ENCODE measurements at places on chromosomes 1 and 21.

- no peak for DNase-seq
These were observed 198.6 kb downstream of the PTPRC start for GRCh38 chr1:198837278-198838021.

DNA sequence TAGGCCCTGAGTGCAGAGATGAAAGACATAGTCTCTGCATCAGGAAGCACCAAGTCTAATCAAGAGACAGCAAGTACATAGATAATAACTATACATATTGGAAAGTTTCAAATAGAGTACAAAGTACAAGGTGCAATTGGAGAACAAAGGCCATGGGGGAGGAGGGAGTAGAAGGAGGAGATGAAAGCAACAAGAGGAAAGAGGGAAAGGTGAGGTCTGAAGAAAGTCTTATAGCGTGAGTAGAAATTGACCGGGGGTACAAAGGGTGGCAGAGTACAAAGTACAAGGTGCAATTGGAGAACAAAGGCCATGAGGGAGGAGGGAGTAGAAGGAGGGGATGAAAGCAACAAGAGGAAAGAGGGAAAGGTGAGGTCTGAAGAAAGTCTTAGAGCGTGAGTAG lies 244.2 kb upstream of the JUN start:
- no peak for DNase-seq

DNA sequence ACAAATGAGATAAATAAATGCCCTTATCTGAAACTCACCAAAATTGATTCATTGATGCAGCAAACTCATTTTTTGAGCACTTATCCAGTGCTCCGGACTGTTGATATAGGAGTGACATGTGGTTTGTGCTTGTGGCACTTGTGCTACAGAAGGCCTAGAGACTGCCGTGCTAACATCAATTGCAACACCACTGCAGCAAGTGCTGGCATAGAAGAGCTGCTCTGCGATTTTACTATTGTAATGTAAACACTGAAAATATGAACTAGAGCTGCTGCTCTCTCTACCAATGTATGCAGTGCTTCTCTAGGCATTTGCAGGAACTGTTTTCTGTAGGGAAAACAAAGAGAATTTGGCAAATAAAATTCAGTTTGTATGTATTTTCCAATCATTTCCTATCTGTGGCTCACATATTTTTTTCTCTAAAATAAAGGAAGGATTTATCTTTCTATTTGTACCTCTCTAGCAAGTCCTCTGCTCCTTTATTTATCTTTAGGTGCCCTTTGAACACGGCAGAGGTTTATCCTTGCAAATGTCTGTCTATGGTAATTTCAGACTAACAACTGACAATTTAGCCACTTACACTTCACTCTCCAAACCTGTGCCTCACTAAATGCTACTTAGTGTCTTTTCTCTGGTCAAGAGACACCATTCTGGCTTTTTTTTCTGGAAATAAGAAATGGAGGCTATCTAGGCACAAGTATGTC lies 409.5 kb upstream of the ADGRL2 start:
- DNase-seq: no peak

DNA sequence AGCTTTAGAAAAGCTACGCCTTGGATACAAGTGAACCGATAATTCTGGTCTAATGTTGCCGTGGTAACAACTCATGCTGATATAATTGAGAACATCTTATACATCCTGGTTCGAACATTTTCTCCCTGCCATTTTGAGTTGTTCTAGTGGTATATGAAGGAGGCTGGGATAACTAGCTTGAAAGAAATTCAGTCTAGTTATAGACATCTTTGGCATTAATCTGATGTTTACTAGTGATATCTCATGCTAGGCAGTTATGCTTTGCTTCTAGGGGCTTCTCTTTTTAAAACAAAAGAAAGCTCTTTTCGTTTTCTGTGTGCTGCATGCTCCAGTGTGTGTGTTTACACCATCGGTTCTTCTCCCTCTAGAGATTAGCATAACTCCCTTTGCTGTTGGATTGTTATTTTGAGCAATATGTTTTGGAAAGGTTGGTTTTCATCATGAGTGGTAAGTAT lies 20.5 kb downstream of the PRKACB start:
- DNase-seq: peak; percentile 70

- DNase-seq: no peak
These were observed 124.6 kb downstream of the HLCS start for GRCh38 chr21:36841866-36842265.

- no peak for DNase-seq
These were observed 167.7 kb downstream of the TOMM20 start for GRCh38 chr1:234960722-234961455.

- no peak for DNase-seq
These were observed 3.8 kb downstream of the GFI1 start for GRCh38 chr1:92482665-92483609.

DNA sequence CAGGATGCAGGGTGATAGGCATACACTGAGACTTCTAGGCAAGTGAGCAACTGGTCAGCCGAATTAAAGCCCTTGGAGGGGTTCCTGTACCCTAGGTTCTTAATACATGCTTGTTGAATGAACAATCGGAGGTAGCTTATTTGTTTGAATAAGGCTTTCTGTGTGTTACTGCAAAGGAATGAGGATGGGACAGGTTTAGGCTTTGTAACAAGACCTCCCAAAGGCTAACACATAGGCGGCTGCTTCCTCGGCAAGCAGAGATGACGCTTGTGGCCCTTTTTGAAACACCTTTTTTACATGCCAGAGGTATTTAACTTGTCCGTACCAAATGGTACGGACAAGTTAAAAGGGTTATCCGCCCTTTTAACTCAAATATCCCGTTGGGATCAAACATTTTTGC lies 511.6 kb downstream of the KIF26B start:
- DNase-seq: no peak

- no peak for DNase-seq
These were observed 24.1 kb downstream of the EIF4G3 start for GRCh38 chr1:21152423-21153100.

DNA sequence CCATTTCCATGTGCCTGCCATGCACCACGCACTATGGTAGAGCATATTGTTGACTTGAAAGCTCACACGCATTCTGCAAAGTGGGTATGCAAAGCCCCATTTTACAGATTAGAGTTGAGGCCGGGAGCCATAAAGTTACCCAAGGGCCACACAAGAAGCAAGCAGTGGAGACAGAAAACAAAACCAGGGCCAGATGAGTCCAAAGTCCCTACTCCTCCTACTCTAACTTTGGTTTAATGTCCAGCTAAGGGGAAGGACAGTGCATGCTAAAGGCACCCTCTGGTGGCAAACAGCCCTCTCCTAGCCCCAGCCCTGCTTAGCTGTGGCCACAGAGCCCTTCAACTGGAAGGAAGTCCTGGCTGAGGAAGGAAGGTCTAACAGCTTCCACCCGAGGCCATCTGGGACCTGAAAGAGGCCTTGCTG lies 74.9 kb downstream of the SLC66A1 start:
- DNase-seq: no peak

GRCh38 chr1:156892190-156893047 lies 1.1 kb upstream of the PEAR1 start:
- peak; percentile 37 for DNase-seq

GRCh38 chr1:202349206-202349928 lies 868 bp downstream of the PPP1R12B start:
- no peak for DNase-seq

DNA sequence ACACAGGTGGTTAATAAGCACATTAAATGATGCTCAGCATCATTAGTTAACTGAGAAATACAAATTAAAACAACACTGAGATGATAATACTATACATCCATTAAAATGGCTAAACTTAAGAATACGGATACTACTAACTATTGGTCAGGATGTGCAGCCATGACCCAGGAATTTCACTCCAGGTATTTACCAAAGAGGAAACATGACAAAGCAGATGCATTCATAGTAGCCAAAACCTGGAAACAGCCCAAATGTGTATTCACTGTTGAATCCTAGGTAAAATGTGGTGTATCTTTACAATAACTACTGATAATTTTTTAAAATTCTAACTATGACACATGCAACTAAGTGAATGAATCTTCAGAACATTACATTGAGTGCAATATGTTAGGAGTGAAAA lies 73.0 kb downstream of the PTPRC start:
- no peak for DNase-seq

- no peak for DNase-seq
These were observed 122.8 kb downstream of the LBR start for GRCh38 chr1:225304996-225305395.

DNA sequence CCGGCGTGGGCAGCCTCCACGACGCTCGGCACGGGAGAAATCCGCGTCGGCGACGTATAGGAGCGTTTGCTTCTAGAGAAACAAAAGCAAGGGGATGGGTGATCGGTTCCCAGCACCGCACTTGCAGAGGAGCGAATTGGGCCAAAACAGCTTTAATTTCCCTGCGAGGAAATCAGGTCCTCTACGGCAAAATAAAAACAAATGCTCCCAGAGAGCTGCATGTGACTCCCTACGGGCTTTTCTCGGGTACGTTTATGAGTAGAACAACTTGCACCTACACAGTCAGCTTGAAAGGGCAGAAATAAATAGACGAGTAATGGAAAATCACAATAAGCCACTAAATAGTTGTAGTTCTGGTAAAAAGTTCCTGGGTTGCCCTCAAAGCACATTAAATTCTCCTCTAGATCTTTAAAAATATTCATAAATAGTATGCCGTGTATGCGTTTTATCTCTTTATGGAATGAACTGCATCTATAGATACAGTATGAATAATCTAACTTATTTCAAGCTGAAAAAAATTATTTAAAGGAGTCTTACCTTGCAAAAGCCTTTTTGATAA lies 1.2 kb downstream of the NHLH2 start:
- no peak for DNase-seq

GRCh38 chr1:114435088-114435715 lies 75.8 kb downstream of the TRIM33 start:
- DNase-seq: no peak

- no peak for DNase-seq
These were observed 30.8 kb downstream of the IER5 start for GRCh38 chr1:181119093-181119989.

DNA sequence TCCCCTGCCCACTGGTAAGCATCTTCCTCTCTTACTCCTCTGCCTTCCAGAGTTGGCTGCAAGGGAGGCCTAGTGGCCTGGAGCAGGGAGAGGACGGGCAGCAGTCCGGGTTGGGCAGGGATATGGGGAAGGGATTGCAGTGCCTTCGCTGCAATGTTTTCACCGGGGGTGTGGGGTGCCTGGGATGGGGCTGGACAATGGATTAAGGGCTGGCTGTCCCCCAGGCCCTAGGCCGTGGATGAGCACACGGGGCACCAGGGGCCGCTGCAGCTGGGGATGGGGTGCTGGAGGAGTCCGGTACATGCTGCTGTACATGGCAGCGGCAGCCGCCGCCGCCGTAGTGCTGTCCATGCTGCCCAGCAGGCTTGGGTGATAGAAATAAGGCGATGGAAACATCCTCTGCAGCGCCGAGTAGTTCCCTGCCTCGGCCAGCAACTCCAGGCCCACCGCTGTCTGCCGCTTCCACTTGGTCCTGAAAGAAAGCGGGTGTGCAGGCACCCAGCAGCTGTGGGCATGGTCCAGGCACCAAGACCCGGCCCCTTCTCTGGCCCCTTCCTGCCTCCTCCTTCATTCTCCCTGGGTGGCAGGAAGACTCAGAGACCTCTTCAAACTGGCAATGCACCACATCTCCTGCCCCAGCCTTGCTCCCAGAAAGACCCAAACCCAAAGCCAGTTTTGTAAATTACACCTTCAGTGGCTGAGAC lies 4.8 kb downstream of the BARHL2 start:
- no peak for DNase-seq

DNA sequence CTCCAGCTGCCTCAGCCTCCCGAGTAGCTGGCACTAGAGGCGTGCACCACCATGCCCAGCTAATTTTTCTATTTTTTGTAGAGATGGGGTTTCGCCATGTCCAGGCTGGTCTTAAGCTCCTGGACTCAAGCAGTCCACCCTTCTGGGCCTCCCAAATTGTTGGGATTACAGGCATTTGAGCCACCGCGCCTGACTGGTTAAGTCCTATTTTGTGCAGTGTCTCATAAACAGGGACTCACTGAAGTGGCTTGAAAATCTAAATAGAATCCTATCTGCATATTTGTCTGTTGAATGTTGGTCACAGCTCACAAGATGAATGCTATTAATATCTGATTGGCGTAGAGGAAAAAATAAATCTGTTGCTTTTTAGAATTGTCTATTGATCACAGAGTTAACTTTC lies 5.9 kb upstream of the CHAF1B start:
- DNase-seq: no peak

DNA sequence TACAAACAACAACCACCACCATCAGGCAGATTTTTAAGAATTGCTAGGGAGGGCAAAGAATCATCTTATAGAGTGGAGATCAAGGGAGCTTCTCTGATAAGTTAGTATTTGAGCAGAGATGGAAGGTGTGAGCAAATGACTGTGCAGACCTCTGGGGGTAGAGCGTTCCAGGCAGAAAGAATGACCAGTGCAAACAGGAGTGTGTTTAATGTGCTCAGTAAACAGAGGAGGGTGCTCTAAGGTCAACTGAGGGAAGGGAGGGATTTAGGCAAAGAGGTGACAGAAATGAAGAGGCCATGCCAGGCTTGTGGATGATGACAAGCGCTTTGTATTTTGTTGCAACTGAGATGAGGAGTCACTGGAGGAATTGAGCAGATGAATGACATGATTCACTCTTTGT lies 172.5 kb upstream of the GJB5 start:
- no peak for DNase-seq

DNA sequence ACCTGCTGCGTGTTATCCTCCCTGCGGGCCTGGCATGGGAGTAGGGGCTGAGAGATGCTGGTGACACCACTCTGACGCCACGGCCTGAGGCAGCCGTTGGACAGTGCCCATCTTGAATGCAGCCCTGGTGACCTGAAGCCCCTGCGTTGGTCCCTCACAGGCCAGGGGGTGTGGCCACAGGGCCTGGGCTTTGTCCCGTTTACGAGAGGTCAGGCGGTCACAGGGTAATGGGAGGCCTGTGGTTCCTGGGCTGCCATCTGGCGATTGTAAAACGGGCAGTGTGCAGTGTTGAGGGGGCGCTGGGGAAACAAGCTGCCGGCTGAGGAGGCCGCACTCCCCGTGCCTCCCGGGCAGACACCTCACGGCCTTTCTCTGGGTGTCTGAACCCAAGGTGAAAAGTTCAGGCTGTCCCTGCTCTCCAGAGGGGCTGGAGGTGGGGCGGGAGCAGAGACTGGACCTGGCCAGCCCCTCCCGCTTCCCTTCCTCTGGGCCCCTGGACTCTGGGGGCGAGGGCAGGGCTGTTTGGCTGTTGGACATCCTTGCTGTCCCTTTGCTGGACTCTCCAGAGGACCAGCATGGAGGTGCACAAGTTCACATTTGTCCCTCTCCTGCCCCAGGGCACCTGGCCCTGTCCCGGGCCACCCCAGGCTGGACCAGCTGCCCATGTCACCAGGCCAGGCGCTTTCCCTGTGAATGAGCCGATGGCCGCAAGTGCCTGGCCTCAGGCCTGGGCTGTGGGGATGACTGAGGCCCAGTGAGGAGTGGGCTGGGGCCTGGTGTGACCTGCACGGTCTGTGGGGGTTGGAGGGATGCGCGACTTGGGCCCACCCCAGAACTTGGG lies 42.4 kb downstream of the SKI start:
- DNase-seq: no peak

GRCh38 chr1:29669912-29670311 lies 433.6 kb downstream of the PTPRU start:
- no peak for DNase-seq

DNA sequence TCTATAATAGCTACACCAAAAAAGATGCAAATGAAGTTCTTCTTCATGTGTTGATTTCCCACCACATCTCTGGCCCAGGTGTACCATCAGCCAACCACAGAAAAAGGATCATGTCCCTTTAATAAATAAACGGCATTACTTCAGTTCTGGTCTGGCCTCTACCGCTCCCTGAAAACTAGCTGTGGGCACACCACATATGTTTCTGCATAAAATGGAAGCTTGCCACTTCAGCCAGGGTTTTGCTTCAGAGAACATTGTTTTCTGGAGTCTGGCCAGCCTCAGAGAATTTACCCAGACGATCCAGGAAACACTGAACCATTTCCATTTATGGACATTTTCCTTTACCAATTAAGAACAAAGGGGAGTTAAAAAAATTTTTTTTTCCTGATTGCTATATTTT lies 5.8 kb upstream of the LAMC2 start:
- peak; percentile 95 for DNase-seq
